ENCODE measurements at places on chromosomes 3 and 15. TPM values are rescaled to one million over a fixed set of nuclear protein-coding genes. Genes with fewer than 3 reads are reported as not detected.

The TUSC7 gene
- not detected for total RNA-seq

The P2RY14 gene
- total RNA-seq: 0.94 TPM

The ALDH1A3 gene
- total RNA-seq: not detected

The LRRN1 gene
- total RNA-seq: 0.23 TPM

The SPTBN5 gene
- 2.4 TPM for total RNA-seq

The TMEM45A gene
- total RNA-seq: 0.23 TPM

The PFN2 gene
- total RNA-seq: 14.1 TPM

The ACSBG1 gene
- not detected for total RNA-seq

The GOLGA8J gene
- not detected for total RNA-seq

The MFSD1 gene
- total RNA-seq: 31.7 TPM

The CP gene
- not detected for total RNA-seq

The MOBP gene
- not detected for total RNA-seq

The CASR gene
- total RNA-seq: not detected

The SUSD5 gene
- not detected for total RNA-seq

The PLAAT1 gene
- not detected for total RNA-seq

The CTDSPL gene
- 0.61 TPM for total RNA-seq

The ETV5 gene
- total RNA-seq: 1.1 TPM

The RYR3 gene
- total RNA-seq: not detected

The SPSB4 gene
- total RNA-seq: not detected

The PLA2G4F gene
- not detected for total RNA-seq

The ZNF501 gene
- 7.4 TPM for total RNA-seq

The PRICKLE2 gene
- not detected for total RNA-seq

The RNF123 gene
- total RNA-seq: 74.7 TPM

The COL6A5 gene
- not detected for total RNA-seq

The ZNF639 gene
- 43.2 TPM for total RNA-seq

The PLA2G4D gene
- not detected for total RNA-seq

The CCR9 gene
- total RNA-seq: 4.0 TPM
